ENCODE measurements at places on chromosomes 2 and 18. TPM values are rescaled to one million over a fixed set of nuclear protein-coding genes. Genes with fewer than 3 reads are reported as not detected.
A peak's percentile ranks its signal among the peaks of the same experiment; 100 is the strongest.

Gene DLX1
- 0.09 TPM for total RNA-seq

Gene NPPC
- total RNA-seq: 8.5 TPM

Gene ABCB11
- 0.05 TPM for total RNA-seq

GRCh38 chr18:33459612-33460011 lies 19.1 kb upstream of the CCDC178 start:
- H3K36me3 ChIP-seq: no peaks in the 10 kb centered on the region
- no peak overlapping the region for H3K4me3 ChIP-seq
- H3K4me1 ChIP-seq: no peaks in the 10 kb centered on the region

GRCh38 chr2:232420463-232421188 lies 14.0 kb downstream of the ALPG start:
- DNase-seq: no peak
- H3K4me1 ChIP-seq: peaks cover 17% of the 10 kb centered on the region
- no peaks in the 10 kb centered on the region for H3K36me3 ChIP-seq
- H3K27me3 ChIP-seq: peaks cover 56% of the 10 kb centered on the region
- H3K4me3 ChIP-seq: peak overlapping the region; percentile 40
- no peak overlapping the region for H3K27ac ChIP-seq

- H3K4me1 ChIP-seq: no peaks in the 10 kb centered on the region
- H3K27ac ChIP-seq: no peak overlapping the region
- H3K4me3 ChIP-seq: no peak overlapping the region
- no peaks in the 10 kb centered on the region for H3K36me3 ChIP-seq
Measured at GRCh38 chr2:62478093-62478580, 27.9 kb downstream of the TMEM17 start.

DNA sequence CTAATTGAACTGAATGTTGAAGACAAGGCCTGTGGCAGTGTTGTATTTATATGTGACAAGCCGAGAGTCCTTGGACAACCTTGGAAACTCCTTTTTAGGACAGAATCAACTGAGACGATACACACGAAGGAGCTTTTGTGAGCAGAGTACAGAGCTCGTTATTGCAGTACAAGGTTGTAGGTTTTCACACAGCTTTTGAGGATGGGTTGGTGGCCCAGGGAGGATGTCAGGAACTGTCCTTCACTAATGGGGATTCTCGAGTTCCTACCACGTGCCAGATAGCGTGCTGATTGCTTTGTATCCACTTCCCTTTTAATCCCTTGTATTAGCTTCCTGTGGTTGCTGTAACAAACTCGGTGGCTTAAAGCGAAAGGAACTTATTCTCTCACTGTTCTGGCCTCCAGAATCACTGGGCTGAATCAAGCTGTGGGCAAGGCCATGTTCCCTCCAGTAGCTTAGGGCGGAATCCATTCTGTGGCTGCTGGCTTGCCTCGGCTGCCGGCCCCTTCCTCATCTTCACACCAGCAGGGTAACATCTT lies 20.2 kb downstream of the INPP4A start:
- peak overlapping the region; percentile 92 for H3K27ac ChIP-seq
- DNase-seq: no peak
- H3K4me3 ChIP-seq: no peak overlapping the region
- peaks cover 76% of the 10 kb centered on the region for H3K4me1 ChIP-seq
- peaks cover 4% of the 10 kb centered on the region for H3K36me3 ChIP-seq
- no peaks in the 10 kb centered on the region for H3K27me3 ChIP-seq

Gene EFR3B
- total RNA-seq: 0.33 TPM

GRCh38 chr2:112006076-112006410 lies 49.0 kb upstream of the TMEM87B start:
- DNase-seq: no peak
- H3K27me3 ChIP-seq: no peaks in the 10 kb centered on the region

Gene MRPS5
- 71.5 TPM for total RNA-seq

- DNase-seq: no peak
- no peaks in the 10 kb centered on the region for H3K27me3 ChIP-seq
- H3K4me3 ChIP-seq: no peak overlapping the region
- H3K27ac ChIP-seq: no peak overlapping the region
- H3K4me1 ChIP-seq: no peaks in the 10 kb centered on the region
Measured at GRCh38 chr18:7830468-7830867, 263.4 kb downstream of the PTPRM start.

Gene LYPD1
- 5.1 TPM for total RNA-seq

DNA sequence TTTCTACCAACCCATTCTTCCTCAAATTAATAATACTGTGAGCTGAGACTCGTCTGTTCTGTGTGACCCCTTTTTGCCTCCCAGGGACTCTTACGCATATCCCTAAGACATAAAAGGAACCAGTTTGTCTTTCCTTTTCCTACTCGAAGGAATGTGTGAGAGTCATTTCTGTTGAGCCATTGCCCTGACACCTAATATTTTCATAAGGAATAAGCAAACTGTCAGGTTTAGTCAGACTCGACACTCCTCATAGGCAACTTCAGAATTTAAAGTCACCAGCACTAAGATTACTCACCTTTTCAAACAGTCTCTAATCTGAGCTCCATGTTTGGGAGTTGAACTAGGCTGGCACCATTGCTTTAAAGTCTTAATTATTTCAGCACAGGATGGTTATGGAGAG lies 305.5 kb downstream of the IKZF2 start:
- no peak overlapping the region for H3K4me3 ChIP-seq
- H3K36me3 ChIP-seq: no peaks in the 10 kb centered on the region
- H3K27me3 ChIP-seq: no peaks in the 10 kb centered on the region
- DNase-seq: no peak

All from thymus (tissue), 14 donors.